Anterior cingulate cortex (tissue), 58 donors: ENCODE measurements at places on chromosomes 11 and 22.

DNA sequence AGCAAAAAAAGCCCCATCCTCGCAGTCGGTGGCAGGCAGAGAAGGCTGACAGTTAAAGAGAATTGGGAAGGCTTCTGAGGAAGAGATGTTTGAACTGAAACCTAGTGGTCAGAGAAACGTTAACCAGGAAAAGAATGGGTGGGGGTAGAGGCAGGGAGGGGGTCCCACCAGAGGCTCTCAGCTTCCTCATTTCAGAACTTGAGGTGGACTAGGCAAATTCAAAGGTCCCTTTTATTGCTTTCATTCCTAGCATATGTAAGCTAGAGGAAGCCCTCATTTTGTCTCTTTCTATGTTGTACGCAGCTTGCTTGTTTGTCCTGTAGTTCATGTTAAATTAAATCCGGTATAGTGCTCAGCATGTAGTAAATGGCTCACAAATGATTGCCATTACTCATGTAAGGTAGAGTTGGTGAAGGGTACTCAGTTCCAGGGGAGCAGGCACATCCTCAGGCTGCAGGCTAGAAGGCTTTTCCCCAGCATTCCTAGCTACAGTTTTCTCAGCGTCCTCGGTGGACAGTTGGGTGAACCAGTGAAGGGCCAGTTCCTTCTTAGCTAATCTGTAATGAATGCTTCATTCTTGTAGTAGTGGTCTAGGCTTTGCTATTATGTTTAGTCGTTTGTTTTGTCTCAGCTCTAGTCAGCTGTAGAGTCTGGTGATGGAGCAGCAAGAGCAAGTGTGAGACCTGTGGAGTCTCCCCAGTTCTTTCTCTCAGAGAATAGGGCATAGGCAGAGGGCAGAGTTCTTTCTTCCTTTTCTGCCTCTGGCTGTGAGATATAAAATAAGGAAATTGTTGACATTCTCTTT lies 58.6 kb downstream of the UVRAG start:
- DNase-seq: no peak

GRCh38 chr11:128716661-128717210 lies 22.9 kb downstream of the FLI1 start:
- no peak for DNase-seq

DNA sequence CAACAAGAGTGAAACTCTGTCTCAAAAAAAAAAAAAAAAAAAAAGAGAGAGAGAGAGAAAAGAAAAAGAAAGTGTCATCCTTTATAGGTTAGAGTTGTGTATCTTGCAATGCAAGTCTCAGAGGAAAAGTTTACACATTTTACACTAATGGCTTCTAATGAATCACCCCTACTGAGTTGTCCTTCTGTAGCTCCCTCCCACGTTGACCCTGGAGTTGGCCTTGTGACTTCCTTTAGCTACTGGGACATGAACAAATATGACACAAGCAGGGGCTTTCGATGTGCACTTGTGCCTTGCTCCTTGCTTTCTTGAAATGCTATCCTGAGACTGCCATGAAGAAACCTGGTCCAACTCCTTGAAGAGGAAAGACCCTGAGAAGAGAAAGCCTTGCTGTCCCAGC lies 2.4 kb upstream of the SMCO4 start:
- DNase-seq: no peak

DNA sequence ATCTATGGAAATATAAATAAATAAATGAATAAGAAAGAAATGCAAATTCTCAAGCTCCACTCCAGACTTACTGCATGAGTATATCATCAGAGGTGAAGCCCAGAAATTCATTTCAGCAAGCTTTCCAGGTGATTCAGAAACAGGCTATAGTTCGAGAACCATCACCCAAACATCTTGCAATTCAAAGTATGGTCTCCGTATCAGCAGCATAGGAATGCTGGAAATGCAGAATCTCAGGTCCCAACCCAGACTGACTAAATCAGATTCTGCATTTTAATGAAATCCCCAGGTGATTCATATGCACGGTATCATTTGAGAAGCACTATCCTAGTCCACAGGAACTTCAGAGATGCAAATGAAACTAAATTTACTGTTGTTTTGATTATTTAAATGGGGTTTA lies 95.3 kb downstream of the SERGEF start:
- DNase-seq: no peak

- no peak for DNase-seq
These were observed 138.7 kb downstream of the BBOX1 start for GRCh38 chr11:27179334-27179733.

GRCh38 chr11:71933141-71933933 lies 4.5 kb downstream of the RNF121 start:
- no peak for DNase-seq

DNA sequence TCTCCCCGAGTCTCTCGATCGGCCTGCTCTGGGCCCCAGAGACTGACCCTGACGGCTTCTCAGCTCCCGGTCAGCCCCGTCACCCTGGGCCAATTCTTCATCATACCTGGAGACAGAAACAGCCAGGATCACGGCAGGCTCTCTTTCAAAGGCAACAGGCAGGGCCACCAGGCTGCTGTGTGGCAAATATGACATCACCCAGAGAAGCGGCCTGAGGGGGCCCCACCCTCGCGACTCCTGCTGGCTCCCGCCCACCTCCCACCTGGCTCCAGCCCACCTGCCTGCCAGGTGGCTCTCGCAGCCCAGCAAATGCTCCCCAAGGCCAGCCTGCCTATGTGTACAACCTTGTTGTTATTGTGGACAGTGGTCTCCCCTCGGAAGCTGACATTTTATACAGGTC lies 24.9 kb upstream of the PACSIN2 start:
- no peak for DNase-seq

DNA sequence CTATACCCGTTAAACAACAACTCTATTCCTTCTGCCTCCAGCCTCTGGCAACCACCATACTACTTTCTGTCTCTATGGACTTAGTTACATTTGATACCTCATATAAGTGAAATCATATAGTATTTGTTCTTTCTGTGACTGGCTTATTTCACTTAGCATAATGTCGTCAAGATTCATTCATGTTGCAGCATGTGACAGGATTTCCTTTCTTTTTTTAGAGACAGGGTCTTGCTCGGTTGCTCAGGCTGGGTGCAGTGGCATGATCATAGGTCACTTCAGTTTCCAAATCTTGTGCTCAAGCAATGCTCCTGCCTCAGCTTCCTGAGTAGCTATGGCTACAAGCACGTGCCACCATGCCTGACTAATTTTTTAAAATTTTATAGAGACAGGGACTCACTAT lies 29.4 kb upstream of the SORL1 start:
- no peak for DNase-seq

GRCh38 chr11:47480762-47481161 lies 31.8 kb upstream of the RAPSN start:
- DNase-seq: no peak

GRCh38 chr11:8321876-8322275 lies 58.2 kb upstream of the LMO1 start:
- no peak for DNase-seq

DNA sequence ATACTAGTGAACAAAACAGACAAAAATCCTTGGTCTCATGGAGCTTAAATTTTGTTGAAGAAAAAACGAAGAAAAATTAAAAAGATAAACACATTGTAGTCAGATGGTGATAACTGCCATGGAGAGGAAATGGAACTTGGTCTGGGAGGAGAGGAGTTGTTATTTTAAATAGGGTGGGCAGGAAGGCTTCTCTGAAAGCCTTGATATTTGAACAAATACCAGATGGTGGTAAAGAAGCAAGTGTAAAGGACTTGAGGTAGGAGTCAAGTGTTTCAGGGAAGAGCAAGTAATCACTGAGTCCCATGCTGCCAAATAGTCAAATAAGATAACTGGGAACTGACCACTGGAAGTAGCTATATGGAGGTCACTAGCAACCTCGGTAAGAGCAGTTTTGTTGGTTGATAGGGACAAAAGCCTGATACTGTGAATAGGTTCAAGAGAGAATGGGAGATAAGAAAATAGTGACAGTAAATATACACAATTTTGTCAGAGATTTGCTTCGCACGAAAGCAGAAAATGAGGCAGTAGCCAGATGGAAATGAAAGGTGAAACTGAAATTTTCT lies 55.1 kb downstream of the SESN3 start:
- DNase-seq: no peak

DNA sequence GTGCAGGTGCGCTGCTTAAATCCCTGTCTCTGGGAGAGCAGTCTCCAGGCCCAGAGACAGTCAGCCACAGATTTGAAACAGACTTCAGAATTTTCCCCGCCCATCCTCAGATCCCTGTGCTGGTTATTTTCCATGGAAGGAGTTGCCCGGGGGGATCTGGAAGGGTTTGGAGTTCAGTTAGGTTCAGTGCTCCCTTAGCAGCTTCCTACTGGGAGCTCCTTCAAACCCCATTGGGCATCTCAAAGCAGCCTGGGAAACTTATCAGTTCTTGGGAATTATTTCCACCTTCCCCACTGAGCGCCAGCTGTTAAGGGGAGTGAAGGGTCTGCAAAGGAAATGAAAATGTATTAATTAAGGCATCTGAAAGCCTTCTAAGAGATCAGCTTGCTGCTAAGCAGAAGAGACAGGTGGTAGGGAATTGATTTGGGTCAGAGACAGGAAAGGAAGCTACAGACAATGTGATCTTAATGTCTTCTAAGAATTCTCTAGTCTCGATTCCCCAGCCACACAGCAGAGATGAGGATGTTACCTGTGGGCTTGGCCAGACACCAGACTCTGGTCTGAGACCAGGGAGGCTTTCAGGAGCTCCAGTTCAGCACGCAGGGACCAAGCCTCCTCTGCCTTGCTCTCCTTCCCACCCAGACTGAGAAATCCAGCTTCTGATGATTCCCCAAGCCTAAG lies 106.2 kb upstream of the TBCEL start:
- no peak for DNase-seq

GRCh38 chr11:110525883-110526282 lies 96.1 kb downstream of the FDX1 start:
- DNase-seq: no peak

- DNase-seq: no peak
These were observed 460.9 kb upstream of the KIRREL3 start for GRCh38 chr11:127461241-127462064.

DNA sequence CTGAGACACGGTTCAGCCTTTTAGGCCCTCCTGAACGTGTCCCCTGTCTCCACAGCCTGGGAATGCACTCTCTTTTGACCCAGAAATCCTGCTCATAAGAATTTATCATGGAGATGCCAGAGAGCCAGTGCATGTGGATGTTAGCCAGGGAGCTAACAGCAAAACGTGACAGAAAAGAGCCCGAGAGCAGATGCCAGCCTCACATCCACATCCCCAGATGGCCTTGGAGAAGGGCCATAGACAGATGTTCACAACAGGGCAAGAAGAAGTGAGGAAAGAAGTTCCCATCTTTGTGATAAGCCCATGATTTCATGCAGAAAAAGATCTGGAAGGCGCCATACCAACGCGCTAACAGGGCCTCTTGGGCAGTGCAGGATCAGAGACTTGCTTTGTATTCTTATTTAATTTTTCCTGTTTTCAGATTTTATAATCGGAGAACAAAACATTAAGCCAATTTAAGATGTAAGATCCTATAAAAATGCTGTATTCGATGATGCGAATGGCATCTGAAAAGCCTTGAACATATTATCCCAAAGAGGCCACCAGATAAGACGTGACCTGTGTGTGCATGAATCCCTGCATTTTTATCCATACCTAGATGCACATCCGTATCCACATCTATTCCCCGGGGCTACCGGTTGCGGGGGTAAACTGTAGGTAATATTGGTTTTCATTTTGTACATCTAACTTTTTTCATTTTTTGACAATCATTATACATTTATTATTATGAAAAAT lies 48.7 kb downstream of the IGLL5 start:
- no peak for DNase-seq

GRCh38 chr11:104823657-104824056 lies 74.6 kb downstream of the CASP12 start:
- no peak for DNase-seq

GRCh38 chr11:65722261-65722660 lies 1.7 kb upstream of the RNASEH2C start:
- no peak for DNase-seq

DNA sequence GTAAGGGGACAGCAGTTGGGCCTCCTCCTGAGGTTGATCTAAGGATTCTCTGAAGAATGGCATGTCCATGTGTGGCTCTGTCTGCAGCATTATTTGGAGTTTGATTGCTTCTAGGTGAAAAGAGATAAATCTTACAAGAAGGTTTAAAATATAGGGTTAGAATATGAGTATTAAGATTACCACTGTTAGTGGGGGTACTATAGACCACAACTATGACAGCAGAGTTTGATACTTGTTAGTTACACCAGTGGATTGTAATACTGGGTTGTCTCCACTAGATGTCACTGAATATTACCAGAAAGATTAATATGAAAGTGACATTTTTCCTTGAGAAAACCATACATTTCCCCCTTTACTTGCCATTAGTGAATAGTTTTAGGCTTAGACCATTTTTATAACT lies 47.9 kb downstream of the ZNF280B start:
- no peak for DNase-seq

- no peak for DNase-seq
These were observed 5.2 kb upstream of the BID start for GRCh38 chr22:17779286-17780115.

GRCh38 chr11:2272946-2273280 lies 2.5 kb upstream of the ASCL2 start:
- DNase-seq: no peak

GRCh38 chr11:64138398-64138797 lies 27.5 kb downstream of the MACROD1 start:
- DNase-seq: no peak

DNA sequence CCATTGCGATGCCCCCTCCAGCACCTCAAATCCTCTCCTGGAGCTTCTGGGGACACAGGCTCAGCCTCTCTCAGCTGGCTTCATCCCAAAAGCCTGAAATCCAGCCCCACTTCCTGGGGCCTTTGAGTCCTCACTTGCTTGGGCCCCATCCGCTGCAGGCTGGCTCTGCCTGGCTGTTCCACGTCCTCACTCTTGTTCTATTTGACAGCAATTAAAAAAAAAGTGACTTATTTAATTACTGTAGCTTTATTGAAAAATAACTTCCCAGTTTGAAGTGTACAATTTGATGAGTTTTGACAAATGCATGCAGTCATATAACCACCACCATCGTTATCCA lies 27.2 kb downstream of the PARVG start:
- DNase-seq: no peak

DNA sequence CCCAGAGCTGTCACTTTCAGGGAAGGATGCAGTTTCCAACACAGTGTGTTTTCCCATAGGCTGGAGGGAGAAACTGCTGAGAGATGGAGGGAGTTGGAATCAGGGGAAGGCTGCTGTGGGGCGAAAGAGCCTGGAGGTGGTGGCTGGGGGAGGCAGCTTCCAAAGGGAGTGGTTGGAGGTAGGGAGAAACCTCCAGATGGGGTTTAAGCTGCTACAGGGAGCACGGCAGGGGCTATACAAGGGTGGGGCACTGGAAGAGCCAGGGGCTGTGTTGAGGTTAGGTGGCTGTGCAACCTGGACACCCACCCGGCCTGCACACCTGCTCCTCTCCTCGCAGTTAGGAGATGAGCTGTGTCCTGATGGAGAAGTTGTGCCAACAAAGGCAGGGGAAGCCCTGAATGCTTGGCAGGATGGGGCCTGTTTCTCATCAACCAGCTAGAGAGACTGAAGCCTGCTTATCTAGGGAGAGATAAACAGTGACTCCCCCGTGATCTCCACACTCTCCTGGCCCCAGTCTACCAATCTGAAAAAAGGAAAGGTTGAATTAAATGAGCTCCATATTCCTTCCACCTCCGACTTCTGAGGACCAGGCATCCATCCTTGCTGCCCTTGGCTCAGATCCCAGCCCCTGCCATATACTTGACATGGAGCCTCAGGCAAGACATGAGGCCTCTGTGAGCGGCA lies 3.6 kb upstream of the SLCO2B1 start:
- DNase-seq: no peak
